ENCODE measurements at places on chromosomes 7 and 10.

- no peak for DNase-seq
Observed at GRCh38 chr10:98212196-98212595, 55.8 kb downstream of the LOXL4 start.

- no peak for DNase-seq
Observed at GRCh38 chr10:33335801-33336581, 1.5 kb upstream of the NRP1 start.

DNA sequence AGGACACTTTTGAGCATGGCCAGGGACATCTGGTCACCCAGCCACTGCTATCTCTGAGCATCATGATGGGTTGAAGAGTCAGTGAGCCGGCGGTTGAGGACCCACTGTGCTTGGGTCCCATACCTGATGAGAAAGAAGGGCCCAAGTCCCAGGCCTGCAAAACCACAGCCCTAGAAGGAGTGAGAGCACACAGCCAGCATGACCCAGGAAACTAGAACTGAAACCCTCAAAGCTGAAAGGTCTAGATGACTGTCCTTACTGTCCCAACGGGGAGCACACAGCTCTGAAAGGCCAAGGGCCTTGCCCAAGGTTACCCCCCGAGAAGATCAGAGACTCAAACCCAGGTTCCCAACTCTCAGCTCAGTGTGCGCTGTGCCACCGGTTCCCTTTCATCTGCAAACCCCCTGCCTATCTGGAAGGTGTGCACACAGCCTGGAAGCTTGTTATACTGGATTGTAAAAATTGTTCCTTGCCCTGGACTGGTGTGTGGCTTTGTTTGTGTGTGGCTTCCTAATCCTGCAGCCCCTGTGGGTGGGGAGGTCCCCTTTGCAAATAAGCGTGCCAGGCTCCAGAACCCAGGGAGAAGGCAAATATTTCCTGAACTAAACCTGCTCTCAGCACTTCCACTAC lies 22.6 kb upstream of the PSAP start:
- no peak for DNase-seq

GRCh38 chr7:28329661-28330363 lies 82.5 kb upstream of the CREB5 start:
- no peak for DNase-seq

- DNase-seq = no peak
Observed at GRCh38 chr10:8794860-8795259, 740.4 kb downstream of the GATA3 start.

DNA sequence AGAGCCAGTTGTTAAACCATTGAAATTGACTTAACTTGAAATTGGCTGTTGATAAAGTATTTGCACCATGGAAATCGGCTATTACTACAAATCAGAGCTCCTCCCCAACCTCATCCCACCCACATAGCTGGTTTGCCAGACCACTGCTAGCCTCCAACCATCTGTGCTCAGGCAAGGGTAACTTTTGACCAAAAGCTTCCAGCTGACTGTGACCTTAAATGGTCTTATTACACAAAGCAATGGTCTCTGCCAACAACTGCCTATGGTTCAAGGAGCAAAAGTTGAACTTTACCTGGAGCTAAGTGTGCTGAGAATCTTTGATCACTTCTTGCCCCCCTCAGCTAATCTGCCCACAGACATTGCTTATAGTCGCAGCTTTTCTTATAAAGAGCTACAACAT lies 48.5 kb upstream of the ADRB1 start:
- no peak for DNase-seq

GRCh38 chr7:91940171-91940570 lies 491 bp upstream of the AKAP9 start:
- DNase-seq = peak; percentile 24

DNA sequence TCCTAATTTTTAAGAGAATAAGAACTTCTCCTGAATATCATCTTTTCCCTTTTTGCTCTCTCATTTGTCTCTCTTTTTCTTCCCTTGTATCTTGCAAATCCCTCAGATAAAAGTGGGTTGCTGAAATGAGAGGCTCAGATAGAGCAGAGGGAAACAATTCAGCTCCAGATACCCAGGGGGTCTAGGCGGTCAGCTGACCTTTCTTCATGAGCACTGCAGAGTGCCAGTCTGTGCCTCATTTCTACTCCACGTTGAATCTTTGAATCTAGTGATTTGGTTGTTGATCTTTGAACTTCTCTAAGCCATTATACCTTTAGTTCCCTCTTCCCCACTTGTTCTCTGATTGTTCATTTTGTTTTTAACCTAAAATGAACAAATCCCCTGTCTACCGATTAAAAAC lies 572.6 kb downstream of the PTPRN2 start:
- no peak for DNase-seq

DNA sequence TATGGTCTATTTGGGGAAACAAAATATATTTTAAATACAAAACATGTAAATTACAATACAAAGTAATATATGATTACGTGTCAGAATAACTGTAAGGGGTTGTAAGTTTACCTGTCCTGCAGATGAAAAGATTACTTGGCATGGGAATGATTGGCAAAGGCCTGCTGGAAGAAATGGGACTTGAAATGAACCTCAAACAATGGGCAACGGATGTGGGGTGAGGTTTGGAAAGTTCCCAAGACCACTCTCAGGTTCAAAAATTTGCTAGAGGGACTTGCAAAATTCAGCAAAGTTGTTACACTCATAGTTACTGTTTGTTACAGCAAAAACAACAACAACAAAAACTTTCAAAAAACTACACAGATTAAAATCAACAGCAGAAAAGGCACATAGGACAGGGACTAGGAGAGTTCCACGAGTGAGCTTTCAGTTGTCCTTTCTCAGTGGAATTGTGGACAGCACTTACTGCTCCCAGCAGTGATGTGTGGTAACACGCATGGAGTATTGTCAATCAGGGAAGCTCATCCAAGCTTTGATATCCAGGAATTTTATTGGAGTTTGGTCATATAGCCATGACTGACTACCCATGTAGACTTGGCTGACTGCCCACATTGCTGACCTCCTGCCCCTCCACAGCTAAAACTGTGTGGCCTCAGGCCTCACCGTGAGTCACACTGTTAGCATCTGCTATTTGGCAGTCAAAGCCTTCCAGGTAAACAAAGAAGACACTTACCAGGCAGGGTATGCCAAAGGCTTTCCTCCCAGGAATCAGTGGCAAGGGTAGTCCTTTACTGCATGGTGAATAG lies 43.8 kb downstream of the EXOC6 start:
- no peak for DNase-seq

- DNase-seq = no peak
Observed at GRCh38 chr10:109411917-109412316, 511.4 kb downstream of the XPNPEP1 start.

- no peak for DNase-seq
Observed at GRCh38 chr7:102843850-102844249, 69.0 kb upstream of the LRRC17 start.

DNA sequence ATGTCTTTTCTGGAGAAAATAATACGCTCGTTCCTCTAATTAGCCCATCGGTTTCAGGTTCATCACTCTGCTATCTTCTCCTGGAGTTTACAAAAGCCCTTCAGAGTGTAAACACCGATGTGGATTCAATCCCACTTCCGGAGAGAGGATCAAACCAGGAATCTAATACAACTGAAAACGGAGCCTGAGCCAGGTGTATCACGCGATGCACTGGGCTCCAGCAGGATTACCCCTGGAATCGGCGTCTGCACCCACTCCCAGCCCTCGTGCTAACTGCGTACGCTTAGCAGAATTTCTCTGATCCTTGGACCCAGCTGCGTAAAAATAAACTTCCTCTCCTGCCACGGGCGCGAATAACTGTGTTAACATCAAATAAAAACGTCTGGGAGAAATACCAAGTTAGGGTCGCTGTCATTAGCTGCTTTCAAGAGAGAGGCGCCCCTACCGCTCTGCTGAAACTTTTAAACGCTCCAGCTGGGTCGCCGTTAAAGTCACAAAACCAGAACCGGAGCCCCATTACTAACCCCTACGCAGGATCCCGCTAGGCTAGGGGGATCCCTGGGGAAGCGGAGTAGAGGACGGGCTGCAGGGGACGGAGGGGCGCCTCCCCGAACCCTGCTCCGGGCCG lies 502 bp downstream of the ZNF3 start:
- DNase-seq = no peak

DNA sequence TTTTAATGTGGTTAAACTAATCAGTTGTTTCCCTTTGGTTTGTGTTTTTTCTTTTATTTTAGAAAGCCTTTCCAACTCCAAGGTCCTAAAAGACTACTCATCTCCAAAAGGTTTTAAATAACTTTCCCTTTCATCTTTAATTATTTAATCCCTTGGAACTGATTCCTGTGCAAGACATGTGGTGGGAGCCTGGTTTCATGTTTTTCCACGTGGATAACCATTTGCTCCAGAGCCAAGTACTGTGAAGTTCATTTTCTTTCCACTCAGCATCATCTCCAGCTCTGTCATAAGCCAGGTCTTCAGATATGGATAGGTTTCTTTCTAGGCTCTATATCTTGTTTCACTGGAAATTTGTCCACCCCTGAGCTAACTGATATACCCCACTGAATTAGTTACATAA lies 16.7 kb downstream of the PPP1R3C start:
- DNase-seq = no peak

GRCh38 chr7:16744518-16745250 lies 8.9 kb upstream of the TSPAN13 start:
- no peak for DNase-seq

DNA sequence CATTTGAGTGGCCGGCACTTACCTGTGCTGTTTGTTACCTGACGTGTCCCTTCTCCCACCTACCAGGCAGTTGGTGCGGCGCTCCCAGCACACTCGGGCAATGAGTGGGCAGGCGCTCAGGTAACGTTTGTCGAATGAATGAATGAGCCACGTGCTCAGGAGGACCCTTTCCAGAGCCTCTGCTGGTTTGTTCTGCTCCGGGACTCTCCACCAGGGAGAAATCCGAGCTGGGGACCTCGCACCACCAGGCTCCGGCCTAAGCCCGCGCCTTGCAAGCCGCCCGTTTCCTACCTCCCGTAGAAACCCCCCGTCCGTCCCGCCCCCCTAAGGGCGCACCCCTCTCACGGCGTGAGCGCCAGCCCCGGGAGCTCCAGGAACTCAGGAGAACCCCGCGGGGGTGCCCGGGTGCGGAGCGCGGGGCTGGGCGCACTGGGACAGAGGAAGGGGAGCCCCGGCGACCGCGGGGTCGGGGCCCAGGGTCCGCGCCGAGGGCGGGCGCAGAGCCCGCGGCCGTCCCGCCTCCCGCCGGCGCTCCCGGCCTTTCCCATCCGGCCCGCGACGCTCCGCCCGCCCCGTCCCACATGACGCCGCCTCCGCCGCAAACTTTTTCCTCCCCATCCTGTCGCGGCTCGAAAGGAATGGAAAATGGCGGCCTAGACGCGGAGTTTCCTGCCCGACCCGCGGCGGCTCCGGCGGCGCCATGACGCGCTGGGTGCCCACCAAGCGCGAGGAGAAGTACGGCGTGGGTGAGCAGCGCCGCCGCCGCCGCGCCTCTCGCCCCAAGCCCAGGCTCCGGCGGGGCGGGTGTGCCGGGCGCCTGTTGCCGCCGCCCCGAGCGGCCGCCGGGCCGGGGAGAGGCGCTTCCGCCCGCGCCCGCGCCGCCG lies at the start of gene DOCK1:
DOCK1 (plus strand) TSS at position 611 of the 884 bp plus-strand sequence; CDS start at position 701, 90 bp downstream.
- no peak for DNase-seq

DNA sequence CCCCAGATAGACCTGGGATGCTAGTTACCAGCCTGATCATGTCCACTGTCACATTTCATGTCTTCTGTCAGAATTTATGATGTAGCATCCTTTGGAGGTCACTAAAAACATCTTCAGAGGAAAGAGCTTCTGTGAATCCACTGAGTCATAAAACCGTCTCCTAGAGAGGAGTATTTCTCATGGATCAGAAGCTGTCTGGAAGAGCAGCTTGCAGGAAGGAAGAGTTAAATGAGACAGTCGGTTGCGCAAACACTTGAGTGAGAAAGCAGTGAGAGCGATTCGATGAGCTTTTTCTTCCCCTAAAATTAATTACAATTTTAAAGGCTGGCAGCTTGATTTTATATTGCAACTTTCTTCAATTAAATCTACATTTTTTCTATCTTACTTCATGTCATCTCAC lies 47.2 kb upstream of the WDR11 start:
- no peak for DNase-seq

- DNase-seq = no peak
Observed at GRCh38 chr7:34564091-34564490, 93.9 kb upstream of the NPSR1 start.

DNA sequence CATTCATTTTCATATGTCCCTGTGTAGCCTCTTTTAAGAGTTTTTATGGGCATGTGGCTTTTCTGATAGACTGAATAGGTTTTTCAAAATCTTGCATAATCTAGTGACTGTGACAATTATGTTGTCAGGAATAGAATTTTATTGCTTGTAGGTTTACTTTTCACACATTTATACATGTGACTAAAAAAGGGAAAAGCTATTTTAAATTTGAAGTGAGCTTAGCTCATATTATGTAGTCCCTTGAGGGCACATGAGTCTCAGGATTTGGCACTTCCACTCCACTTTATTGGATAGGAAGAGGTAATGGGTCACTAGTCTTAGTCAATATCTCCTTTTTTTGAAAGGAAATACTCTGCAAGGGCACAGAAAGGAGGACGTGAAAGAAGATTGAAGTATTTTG lies 247.3 kb downstream of the SUGCT start:
- DNase-seq = no peak

GRCh38 chr10:43078175-43078985 lies 1.5 kb downstream of the RET start:
- DNase-seq = no peak

DNA sequence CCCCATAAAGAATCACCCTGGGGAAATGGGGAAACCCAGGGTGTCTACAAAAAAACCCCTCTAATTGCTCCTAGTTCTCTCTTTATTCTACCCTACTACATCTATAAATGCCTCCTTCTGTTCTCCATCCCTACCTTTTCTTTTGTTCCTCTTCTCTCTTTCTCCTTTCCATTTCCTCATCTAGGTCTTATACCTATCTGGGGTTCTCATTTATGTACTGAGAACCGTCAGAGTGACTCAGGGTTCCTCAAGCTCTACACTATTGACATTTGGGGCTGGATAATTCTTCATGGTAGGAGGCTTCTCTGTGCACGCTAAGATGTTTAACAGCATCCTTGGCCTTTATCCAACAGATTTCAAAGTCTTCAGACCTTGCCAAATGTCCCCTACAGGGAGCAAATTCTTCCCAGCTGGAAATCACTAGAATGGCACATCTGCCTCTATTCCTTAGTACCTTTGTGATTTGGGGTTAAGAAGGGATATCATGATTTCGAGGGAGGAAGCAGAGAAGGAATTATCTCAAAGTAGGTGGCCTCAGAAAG lies 137.4 kb upstream of the PTN start:
- DNase-seq = no peak

DNA sequence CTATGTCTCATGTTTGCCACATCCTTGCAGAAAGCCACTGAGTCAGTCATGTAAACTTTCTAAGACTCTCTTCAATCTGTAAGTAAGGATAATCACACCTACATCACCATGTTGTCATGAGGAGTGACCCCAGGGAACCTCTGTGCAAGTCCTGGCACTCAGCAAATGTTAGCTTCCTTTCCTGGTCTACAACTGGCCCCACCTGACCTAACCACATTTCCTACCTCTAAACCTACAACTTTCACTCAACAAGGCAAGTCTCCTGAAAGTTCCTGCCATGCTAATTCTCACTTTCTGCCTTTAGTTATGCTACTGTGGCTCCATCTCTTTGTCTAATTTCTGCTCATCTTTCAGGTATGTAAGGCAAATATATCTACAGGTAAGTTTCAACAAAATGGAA lies 72.3 kb upstream of the SEM1 start:
- no peak for DNase-seq

- DNase-seq = no peak
Observed at GRCh38 chr10:121081306-121081705, 230.1 kb downstream of the WDR11 start.

GRCh38 chr10:69631566-69631965 lies 1.5 kb downstream of the FAM241B start:
- no peak for DNase-seq

GRCh38 chr10:43938810-43939209 lies 290.1 kb upstream of the ZNF32 start:
- no peak for DNase-seq

All from activated CD8-positive, alpha-beta memory T cell treated with anti-CD3 and anti-CD28 coated beads, Interleukin-2, amount 50 U/mL, for 4 hours (primary cell).